Effector memory CD4-positive, alpha-beta T cell (primary cell): ENCODE measurements at places on chromosomes 3 and 15.

GRCh38 chr3:162092751-162093150 is 596.1 kb downstream of the OTOL1 start:
- DNase-seq = no peak

DNA sequence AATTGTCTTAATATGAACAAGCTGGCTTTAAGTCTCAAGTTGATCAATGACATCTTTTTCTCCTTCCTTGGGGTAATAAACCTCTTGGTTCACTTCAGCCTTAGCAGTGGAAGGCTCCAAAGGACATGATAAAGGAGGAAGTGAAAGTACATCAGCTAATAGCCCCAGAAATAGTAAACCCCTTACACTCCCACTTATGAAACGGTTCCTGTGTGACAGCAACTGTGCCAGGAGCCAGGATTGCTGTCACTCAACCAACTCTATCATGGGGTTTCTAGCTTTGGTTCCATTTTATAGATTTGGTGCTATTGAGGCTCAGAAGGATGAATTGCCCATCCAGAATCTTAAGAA is 216.7 kb downstream of the ABHD5 start:
- no peak for DNase-seq

GRCh38 chr15:80832686-80833085 is 53.5 kb downstream of the CEMIP start:
- DNase-seq = no peak

- no peak for DNase-seq
Observed at GRCh38 chr3:133882986-133883586, 12.6 kb downstream of the RAB6B start.

- DNase-seq = peak; percentile 74
Observed at GRCh38 chr3:45870099-45870498, 16.2 kb upstream of the CCR9 start.

GRCh38 chr3:8879347-8879944 is 83.8 kb downstream of the RAD18 start:
- DNase-seq = no peak

DNA sequence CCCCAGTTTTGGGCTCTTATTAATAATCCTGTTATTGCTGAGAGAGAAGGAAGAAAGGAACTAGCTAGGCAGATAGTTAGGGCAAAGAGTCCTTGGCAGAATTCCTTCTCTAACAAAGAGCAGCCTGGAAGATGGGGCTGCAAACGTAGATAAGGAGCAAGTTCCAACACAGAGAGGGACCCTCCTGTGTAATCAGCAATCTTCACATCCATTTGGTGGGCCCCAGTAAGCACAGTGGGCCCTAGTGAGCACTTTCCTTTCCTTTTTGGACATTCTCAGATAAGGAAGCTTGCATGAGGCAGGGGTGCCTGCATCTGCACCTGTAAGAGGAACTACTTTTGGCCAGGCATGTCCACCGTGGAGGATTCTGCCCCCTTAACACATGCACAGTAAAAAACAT is 119.6 kb upstream of the SGO1 start:
- DNase-seq = no peak

DNA sequence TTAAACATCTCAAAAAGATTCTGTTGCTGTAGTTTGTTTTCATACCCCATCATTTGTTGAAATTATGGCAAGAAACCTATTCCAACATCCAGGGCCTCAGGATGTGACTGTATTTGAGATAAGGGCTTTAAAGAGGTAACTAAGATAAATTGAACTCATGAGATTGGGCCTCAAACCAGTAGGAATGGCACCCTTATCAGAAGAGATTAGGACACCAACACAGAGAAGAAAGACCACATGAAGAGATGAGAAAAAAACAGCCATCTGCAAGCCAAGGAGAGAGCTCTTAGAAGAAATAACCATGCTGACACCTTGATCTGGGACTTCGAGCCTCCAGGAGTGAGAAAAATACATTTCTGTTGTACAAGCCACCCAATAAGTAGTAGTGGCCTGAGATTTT is 157.7 kb downstream of the CGGBP1 start:
- no peak for DNase-seq

- no peak for DNase-seq
Observed at GRCh38 chr3:158753854-158754253, 21.6 kb upstream of the RARRES1 start.

- DNase-seq = no peak
Observed at GRCh38 chr3:170056710-170057454, 19.1 kb downstream of the GPR160 start.

DNA sequence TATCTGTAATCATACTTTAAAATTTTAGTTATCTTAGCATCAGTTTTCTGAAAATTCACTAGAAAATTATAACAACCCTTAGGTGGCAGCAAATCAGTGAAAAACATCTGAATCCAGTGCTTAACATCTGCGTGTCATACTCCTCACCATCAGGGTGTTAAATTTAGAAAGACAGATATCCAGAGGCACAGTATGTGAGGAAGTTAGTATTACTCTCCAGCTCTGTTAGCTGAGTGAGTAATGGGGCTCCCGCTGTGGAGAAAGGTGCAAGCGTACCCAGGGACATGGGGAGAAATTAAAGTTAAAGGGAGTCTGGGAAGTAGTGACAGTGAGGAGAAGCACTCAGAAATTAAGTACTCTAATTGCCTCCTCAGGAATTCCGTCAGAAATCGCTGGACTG is 50.9 kb downstream of the CEP63 start:
- no peak for DNase-seq

- DNase-seq = no peak
Observed at GRCh38 chr15:38454696-38455090, 766 bp downstream of the FAM98B start.
